Femur (tissue), 1 donor: ENCODE measurements at places on chromosomes 11 and 22.

- no peak for DNase-seq
Measured at GRCh38 chr11:78110351-78110750, 29.1 kb downstream of the ALG8 start.

DNA sequence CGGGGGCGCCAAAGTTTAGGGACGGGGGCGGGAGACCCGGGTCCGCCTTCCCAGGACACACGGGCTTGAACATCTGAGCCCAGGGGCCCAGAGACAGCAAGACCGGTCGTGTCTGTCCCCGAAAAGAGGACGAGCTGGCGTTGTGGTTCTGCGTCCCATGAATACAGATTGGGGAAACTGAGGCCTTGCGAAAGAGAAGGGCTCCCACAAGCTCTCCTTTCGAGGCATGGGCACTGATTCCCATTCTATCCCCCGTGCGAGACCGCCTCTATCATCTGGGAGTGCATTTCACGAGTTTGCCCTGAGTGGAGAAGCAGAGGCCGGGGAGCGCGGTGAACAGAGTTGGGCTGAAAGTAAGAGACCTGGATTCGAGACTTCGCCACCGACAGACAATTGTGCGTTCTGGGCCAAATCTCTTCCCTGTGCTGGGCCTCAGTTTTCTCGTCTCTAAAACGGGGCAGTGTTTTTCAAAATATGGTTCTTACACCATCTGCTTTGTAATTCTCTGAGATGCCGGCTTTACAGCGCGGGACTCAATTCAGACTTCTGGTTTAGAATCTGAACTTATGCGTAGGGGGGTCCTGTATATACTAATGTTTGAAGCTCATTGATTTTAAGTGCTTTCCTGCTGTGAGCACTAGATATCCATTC is 471 bp downstream of the RNF185 start:
- DNase-seq, result peak; percentile 47

DNA sequence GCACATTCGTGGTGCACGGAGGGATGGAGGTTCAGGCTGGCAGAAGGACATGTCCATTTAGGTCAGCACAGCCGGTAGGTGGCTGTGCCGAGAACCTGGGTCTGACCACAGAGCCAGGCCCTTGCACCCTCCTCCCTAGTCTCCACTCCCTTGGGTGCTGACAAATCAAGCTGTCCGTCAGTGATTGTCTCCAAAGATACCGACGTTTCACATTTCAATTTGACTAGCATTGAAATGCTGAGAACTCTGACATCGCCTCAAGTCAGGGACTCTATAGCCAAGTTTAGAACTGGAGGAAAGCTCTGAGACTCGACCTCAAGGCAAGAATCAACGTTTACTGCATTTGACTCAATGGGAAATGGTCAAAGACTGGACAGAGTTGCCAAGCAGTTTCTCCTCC is 1321.1 kb downstream of the TBC1D22A start:
- DNase-seq, result no peak

- DNase-seq, result no peak
Measured at GRCh38 chr11:75182664-75183063, 31.8 kb downstream of the SLCO2B1 start.

DNA sequence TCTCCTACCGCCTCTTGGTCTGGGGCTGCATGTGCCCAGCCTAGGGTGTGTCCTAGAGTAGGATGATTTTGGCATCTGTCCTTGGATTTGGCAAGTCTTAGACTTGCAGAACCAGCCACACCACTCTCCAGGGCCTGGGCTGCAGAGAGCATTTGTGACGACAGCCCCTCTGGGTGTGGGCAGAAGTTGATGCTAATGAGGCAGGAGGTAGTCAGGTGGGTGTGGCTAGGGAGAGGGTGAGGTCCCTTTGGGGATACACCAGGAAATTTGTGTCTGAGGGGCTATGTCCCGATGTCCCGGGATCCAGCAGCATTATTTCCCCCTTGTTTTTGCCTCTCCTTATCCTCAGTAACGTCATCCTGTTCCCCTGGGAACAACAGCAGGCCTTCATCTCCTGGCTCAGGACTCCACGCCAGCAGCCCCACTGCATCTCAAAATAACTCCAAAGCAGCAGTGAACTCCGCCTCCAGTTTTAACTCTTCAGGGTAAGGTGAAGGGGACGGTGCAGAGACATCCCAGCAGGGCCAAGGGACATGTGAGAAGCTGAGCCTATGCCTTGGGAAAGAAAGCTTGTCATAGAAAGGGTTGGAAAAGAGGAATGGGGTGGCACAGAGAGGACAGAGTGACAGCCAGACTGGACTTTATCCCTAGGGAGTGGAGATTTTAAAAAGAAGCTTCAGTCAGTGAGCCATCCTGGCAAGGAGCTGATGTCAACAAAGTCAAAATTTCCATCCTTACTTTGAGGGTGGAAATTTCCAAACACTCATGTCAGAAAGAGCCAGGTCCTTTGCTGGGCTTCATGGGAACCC is 8.0 kb upstream of the TLCD5 start:
- peak; percentile 49 for DNase-seq

- DNase-seq, result no peak
Measured at GRCh38 chr11:14036469-14036868, 73.9 kb downstream of the SPON1 start.
